ENCODE measurements at places on chromosomes 3 and 15. TPM values are rescaled to one million over a fixed set of nuclear protein-coding genes. Genes with fewer than 3 reads are reported as not detected.

Gene ROBO2
- total RNA-seq, result not detected

DNA sequence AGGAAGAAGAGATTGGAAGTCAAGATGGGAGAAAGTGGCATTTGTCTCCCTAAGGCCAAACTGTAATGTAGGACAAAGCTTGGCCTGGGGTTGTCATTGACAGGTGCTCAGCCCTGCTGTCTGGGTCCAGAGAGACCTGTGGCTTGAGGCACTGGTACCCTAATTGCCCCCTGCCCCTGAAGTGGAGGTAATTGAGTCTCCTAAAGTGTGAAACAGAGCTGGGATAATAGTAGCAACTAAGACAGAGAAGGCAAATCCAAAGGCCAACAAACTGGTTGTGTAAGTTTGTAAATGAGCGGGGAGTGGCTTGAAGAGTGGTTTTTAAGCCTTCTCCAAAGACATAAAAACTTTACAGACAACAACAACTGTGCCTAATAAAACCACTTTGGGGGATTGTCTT is 264.2 kb upstream of the ROPN1 start:
- peaks cover 31% of the 10 kb centered on the region for H3K27me3 ChIP-seq
- H3K36me3 ChIP-seq, result peaks cover 2% of the 10 kb centered on the region
- peaks cover 3% of the 10 kb centered on the region for H3K4me1 ChIP-seq
- DNase-seq, result no peak
- H3K27ac ChIP-seq, result no peak overlapping the region

DNA sequence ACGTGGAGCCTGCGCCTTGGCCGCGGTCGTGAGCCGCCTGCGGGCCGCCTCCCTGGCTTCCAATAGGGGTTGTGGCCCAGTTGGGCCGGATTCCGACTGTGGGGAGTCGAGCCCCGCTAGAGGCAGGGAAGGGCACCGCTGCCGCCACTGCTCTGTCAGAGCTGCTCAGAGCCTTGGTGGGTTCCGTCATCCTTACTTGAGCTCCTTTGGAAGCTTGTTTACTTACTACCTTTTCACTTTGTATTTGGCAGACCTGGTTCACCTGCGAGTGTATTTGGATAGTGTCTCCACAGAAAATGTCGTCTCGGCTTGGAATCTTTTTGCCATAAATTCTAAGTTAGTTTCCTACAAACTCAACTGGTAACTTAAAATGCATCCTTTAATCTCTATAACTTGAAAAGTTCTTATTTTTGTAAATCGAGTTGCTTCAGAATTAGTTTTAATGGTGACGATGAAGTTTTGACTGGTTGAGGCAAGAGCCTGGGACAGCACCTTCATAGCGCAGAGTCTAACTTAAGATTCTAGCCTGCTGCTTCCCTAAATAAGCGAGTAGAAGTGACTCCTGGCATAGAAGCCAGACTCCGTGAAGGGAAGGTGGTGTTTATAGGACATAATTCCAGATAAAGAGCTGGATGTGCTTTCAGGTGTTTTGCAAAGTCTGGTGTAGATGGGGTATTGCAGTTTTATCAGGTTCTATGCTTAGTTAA is 800 bp downstream of the DAG1 start:
- no peak for DNase-seq
- H3K36me3 ChIP-seq, result no peaks in the 10 kb centered on the region
- H3K27ac ChIP-seq, result peak overlapping the region; percentile 92
- no peaks in the 10 kb centered on the region for H3K27me3 ChIP-seq
- H3K4me3 ChIP-seq, result peak overlapping the region; percentile 89

- no peak overlapping the region for H3K4me3 ChIP-seq
- DNase-seq, result no peak
- H3K36me3 ChIP-seq, result peaks cover 2% of the 10 kb centered on the region
- no peaks in the 10 kb centered on the region for H3K27me3 ChIP-seq
Observed at GRCh38 chr3:171351676-171352075, 108.5 kb downstream of the TNIK start.

GRCh38 chr3:173553635-173554280 is 156.2 kb downstream of the NLGN1 start:
- H3K36me3 ChIP-seq, result no peaks in the 10 kb centered on the region
- no peak for DNase-seq
- H3K27me3 ChIP-seq, result no peaks in the 10 kb centered on the region
- H3K4me1 ChIP-seq, result no peaks in the 10 kb centered on the region

DNA sequence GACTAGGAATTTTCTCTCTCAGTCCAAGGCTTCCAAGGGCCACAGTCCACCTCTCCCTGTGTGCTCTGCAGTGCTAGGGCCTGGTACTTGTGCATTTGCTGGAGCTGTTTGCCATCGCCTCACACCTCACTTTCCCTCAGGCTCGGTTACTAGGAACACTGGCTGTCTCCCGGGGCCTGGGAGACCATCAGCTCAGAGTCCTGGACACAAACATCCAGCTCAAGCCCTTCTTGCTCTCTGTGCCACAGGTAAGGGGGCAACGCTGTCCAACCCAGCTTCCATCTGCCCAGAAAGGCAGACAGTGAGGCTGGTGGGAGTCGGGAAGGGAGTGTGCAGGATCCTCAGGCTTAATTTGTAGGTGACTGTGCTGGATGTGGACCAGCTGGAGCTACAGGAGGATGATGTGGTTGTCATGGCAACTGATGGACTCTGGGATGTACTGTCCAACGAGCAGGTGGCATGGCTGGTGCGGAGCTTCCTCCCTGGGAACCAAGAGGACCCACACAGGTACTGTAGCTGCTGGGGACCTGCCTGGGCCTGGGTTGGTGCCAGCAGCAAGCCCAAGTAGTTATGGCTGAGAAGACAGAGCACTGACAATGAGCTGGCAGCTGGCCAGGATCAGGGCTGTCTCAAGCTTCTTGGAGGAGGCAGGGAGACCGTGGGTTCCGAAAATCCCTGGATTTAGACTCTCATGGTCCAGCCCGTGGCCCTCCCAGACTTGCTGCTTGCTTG is 3.4 kb downstream of the PPM1M start:
- peak overlapping the region; percentile 28 for H3K4me3 ChIP-seq
- H3K36me3 ChIP-seq, result peaks cover 4% of the 10 kb centered on the region
- H3K4me1 ChIP-seq, result peaks cover 73% of the 10 kb centered on the region
- peak overlapping the region; percentile 92 for H3K27ac ChIP-seq
- no peaks in the 10 kb centered on the region for H3K27me3 ChIP-seq

All from T-helper 17 cell (primary cell).